Activated T-cell treated with anti-CD3 and anti-CD28 coated beads, Interleukin-2, amount 50 U/mL, for 4 hours (primary cell): ENCODE measurements at places on chromosomes 5 and 9. TPM values are rescaled to one million over a fixed set of nuclear protein-coding genes. Genes with fewer than 3 reads are reported as not detected.

GRCh38 chr9:136621019-136621733, 41.5 kb upstream of the EGFL7 start:
- no peak for DNase-seq

- DNase-seq = peak; percentile 96
Observed at GRCh38 chr5:139341689-139342422, at the start of gene PAIP2. TSS of gene PAIP2 (plus strand) at chr5:139341854. CDS start at chr5:139363785, 21,931 bp downstream.

- DNase-seq = no peak
Observed at GRCh38 chr9:89603767-89604665, 796 bp upstream of the GADD45G start.

GRCh38 chr9:133166392-133166791, 2.7 kb upstream of the GBGT1 start:
- no peak for DNase-seq

- no peak for DNase-seq
Observed at GRCh38 chr9:128372188-128372641, 1.0 kb downstream of the URM1 start.

DNA sequence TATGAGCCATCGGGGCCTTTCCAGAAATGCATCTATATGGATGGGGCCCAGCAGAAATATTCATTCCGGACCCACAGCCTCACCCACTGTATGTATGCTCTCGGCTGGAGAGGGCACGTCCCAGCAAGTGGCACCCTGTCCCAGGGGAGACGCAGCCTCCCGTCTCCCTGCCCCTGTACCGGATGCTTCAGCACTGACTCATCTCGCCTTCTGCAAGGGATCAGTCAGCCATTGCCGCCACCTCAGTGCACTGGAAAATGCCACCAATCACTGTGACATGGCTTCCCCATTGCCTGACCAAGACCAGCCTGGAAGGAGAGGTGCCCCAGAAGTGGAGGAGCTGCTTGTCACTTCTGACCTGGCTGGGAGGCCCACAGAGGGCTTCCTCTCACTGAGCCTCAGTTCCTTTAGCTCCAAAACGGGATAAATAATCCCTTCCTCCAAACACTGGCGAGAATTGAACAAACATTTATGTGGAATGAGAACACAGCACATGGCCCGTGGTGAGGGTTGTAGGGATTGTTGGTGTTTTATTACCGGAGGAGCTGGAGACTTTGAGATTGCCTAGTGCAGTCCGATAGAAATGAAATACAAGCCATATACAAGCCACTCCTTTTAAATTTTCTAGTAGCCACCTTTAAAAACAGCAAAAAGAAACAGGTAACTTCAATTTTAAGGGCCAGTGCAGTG, 43.9 kb upstream of the ORM1 start:
- DNase-seq = no peak

DNA sequence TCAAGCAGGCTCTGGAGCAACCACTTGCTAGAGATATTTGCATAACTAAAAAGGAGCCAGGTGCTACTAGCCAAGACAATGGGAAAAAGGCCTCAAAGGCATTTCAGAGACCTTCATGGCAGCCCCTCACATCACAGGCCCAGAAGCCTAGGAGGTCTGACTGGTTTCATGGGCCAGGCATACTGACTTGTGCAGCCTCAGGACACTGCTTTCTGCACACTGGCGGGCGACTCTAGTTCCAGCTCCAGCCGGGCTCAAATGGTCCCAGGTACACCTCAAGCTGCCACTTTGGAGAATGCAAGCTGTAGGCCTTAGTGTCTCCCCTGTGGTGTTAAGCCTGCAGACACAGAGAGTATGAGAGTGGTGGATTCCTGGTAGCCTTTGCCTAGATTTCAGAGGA, 27.1 kb downstream of the COX7C start:
- DNase-seq = no peak

GRCh38 chr5:141617682-141618029, 1.1 kb downstream of the DIAPH1 start:
- DNase-seq = no peak

GRCh38 chr9:76451234-76451633, 7.7 kb upstream of the GCNT1 start:
- no peak for DNase-seq

DNA sequence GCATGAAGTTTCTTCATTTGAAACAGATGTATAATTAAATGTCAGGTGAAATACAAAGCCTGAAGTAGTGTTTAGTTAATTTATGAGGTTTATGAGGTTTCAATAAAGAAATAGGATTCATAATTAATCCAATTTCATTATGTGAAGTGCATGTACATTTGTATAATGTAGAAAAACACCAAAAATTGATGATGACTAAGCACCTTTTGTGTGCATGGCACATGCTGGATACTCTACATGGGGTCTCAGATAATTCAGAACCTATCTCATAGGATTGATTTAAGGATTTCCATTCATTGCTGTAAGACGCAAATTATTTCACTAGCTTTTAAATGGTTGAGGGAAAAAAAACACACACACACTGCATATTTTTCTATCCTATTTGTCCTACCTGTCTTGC, 143.9 kb downstream of the ESM1 start:
- no peak for DNase-seq

- no peak for DNase-seq
Observed at GRCh38 chr5:83000922-83001321, 76.3 kb downstream of the TMEM167A start.

GRCh38 chr9:119280740-119281485, 88.3 kb downstream of the BRINP1 start:
- no peak for DNase-seq

- DNase-seq = no peak
Observed at GRCh38 chr5:35138232-35138631, 90.5 kb upstream of the AGXT2 start.

GRCh38 chr5:107533910-107534876, 136.5 kb downstream of the EFNA5 start:
- no peak for DNase-seq

GRCh38 chr9:125511789-125512660, 195.0 kb downstream of the MAPKAP1 start:
- DNase-seq = no peak

DNA sequence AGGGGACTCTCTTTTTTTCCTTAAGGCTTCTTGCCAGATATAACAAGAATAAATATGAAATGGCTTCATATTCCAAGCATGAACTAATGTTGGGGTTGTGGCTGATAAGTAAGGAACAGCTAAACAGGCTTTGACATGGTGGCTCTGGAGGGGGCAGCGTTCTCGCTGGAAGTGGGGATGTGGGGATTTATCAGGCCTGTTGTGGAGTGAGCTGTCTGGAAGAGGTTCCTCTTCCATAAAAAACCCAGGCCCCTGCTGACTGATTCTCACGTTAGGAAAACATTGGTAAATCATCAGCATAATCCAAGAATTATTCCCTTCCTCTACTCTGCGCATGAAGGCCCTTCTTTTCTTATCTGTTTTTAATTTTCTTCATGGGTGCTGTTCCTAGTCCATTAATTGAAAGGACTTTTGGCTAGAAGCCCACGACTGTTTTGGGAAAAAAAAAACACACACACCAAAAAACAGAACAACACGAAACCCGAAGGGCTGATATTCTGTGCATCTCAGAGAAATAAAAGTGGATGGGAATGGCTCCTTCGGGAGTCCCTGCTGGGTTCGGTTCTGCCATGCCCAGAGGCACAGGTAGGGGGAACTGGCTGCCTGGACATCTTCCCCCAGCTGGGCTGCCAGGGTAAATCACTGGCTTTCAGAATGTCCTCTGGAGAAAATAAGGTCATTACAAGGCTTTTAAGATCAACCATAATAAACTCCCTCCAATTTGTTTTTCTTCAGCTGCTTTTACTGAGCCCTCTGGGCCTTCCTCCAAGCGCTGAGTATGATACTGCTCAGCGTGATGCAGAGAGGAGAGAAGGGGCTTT, 297.0 kb downstream of the SLIT3 start:
- no peak for DNase-seq

DNA sequence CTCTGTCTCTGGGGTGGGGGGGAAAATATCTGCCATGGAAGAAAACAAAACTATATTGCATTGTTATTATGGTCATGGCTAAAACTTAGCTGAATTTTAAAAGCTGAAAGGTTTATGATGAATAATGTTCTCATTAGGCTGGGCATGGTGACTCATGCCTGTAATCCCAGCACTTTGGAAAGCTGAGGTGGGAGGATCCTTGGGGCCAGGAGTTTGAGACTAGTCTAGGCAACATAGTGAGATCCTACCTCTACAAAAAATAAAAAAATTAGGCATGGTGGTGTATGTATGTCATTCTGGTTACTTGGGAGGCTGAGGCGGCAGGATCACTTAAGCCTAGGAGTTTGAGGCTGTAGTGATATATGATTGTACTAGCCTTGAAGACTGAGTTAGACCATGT, 44.5 kb downstream of the IPO11 start:
- DNase-seq = no peak

- no peak for DNase-seq
Observed at GRCh38 chr9:71908825-71909224, 2.2 kb downstream of the ABHD17B start.

- no peak for DNase-seq
Observed at GRCh38 chr9:110152704-110153374, 55.1 kb downstream of the C9orf152 start.

DNA sequence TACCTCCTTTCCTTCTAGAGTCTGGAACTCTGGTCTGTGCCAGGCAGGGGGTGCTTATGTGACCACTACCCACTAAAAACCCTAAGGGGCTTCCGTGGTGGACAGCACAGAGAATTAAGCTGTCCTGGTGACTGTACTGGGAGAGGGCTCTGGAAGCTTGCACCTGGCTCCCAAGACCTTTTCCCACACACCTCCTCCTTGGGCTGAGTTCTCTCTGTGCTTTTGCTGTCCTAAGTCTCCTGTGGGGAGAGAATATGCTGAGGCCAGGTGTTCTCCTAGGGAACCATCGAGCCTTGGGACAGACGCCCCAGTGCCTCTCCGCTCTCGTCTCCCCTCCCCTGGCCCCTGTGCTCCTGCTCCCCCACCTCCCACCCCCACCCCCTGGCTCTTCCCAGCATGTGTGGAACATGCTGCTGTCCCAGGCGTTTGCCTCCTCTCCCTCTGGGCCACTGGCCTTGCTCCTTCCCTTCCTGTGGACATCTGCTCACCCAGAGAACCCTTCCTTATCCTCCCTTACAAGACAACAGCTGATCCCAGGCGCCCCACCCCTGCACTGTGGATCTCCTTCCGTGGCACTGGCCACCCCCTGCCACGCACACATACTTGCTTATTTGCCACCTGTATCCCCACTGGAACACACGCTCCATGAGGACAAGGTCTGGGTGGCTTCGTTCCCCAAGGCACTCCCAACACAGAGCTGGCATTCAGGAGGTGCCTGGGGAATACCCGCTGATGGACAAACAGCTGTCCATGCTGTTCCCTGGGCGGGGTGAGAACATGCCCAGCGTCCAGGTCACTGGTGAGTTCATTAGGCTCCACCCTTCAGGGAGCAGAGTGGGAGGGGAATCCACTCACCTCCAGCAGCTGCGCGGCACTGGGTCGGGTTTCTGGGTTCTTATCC, 83.0 kb downstream of the STK10 start:
- no peak for DNase-seq

CARTPT gene
- total RNA-seq = not detected

GBA2 gene
- 29.9 TPM for total RNA-seq

CDKN2A gene
- total RNA-seq = 1.2 TPM

C9 gene
- 0.24 TPM for total RNA-seq
